ENCODE measurements at places on chromosomes 4 and X. TPM values are rescaled to one million over a fixed set of nuclear protein-coding genes. Genes with fewer than 3 reads are reported as not detected.

DNA sequence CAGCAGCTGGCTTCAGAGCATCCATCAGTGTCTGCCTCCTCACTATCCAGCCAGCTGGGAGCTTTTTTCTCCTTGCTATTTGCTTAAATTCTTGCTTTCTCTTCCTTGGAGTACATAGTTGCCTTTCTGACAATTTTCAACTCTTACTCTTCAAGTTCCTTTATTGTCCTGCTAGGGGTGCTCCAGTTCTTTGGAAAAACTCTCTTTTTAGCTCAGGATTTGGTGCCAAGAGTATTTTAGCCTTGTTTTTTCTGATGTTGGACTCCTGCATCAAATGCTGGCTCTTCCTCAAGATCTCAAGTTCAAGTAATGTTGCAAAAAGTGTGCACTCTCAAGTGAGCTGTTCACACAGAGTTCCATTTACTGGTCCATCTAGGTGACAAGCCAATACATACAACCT is 126.4 kb downstream of the KDR start:
- no peak for DNase-seq

DNA sequence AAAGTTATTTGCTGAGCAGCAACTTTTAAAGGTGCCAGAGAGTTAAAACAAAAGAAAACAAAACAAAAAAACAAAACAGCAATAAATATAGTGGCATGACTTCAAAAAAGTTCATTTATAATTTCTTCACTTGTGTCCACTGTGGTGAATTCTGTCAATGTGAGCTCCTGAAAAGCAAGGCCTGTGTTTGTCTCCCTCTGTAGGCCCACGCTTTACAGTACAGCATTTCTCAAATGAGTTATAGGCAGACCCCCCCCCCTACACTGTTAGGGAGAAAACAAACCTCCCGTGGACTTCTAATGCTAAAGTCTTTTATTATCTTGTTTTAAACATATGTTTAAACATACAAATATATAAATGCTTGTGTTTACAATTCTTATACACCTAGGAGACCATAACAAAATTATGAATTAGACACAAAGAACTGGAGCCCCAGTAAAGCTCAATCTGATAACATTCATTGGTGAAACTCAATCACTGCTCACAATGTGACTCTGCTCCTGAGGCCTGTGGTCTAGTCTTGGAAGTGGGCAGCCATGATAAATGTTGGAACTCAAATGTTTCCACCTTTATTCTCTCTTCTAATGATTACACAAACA is 47.0 kb upstream of the SCOC start:
- DNase-seq, result peak; percentile 43

The VCX3A gene
- total RNA-seq, result not detected

The TMSB15C gene
- total RNA-seq, result 38.4 TPM

GRCh38 chrX:133185119-133185518 is 33.0 kb downstream of the TFDP3 start:
- DNase-seq, result no peak

DNA sequence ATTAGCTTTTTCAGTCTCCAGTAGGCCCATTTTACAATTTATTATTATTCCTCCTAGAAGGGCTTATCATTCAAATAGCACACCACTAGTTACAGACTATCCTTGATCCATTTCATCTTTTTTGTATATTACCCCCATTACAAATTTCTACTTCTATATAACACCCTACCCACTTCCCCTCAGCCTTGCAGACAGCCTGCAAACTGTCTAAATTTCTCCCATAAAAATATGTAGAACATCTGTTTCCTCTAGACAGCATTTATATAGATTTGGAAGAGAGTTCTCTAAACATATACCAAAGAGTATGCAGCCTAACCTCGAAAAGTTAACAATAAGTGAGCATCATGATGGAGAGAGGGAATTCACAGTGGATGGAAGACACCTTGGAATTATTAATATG is 30.8 kb downstream of the COMMD8 start:
- DNase-seq, result no peak

GRCh38 chrX:2677764-2678163 is 13.3 kb upstream of the CD99 start:
- DNase-seq, result peak; percentile 9

GRCh38 chrX:13983734-13984133 is 46.0 kb downstream of the GEMIN8 start:
- DNase-seq, result no peak

- DNase-seq, result no peak
Measured at GRCh38 chrX:10414862-10415261, 205.5 kb downstream of the MID1 start.

DNA sequence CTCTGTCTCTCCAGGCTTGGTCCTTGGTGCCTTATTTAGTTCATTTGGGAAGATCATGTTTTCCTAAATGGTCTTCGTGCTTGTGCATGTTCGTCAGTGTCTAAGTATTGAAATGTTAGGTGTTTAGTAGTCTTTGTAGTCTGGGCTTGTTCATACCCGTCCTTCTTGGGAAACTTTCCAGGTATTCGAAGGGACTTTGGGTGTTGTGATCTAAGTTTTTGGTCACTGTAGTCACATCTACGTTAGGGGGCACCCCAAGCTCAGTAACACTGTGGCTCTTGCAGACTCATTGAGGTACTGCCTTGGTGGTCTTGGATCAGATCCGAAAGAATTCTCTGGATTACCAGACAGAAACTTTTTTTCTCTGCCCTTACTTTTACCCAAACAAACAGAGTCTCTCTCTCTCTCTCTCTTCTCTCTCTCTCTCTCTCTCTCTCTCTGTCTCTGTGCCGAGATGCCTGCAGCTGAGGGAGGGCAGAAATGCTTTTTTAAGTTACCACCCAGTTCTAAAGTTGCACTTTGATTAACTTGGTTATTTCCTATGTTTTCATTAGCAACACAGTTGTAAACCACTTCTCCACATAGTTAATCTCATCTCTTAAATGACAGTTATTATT is 67.6 kb upstream of the SLC7A3 start:
- no peak for DNase-seq

DNA sequence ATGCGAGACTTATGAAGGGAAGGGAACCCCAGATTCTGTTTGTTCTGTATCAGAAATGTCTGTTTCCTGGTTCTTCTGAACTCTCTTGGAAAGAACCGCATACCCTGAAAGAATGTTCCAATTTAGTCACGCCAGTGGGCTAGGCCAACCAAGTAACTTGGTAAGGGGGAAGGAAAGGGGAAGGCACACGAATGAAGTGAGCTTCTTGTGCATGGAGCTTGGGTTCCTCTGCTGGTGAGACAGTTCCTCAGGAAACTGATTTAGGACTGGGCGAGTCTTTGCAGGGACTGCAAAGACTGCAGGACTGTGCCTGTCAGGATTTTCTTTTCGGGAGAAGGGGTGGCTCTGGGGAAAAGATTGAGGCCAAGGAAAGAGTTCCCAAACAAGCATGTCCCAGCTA is 35.6 kb downstream of the FRMPD3 start:
- DNase-seq, result no peak

The ZFP92 gene
- total RNA-seq, result 1.5 TPM

GRCh38 chrX:96615448-96615847 is 69.2 kb upstream of the DIAPH2 start:
- DNase-seq, result no peak

The SSX4 gene
- not detected for total RNA-seq

- no peak for DNase-seq
Measured at GRCh38 chrX:136055651-136056221, 70.5 kb downstream of the SLC9A6 start.

The CPLX1 gene
- 3.4 TPM for total RNA-seq

- DNase-seq, result no peak
Measured at GRCh38 chr4:3706111-3706511, 60.1 kb upstream of the ADRA2C start.
